HFFc6 (cell line): ENCODE measurements at places on chromosomes 13 and 19.
A peak's percentile ranks its signal among the peaks of the same experiment; 100 is the strongest.

DNA sequence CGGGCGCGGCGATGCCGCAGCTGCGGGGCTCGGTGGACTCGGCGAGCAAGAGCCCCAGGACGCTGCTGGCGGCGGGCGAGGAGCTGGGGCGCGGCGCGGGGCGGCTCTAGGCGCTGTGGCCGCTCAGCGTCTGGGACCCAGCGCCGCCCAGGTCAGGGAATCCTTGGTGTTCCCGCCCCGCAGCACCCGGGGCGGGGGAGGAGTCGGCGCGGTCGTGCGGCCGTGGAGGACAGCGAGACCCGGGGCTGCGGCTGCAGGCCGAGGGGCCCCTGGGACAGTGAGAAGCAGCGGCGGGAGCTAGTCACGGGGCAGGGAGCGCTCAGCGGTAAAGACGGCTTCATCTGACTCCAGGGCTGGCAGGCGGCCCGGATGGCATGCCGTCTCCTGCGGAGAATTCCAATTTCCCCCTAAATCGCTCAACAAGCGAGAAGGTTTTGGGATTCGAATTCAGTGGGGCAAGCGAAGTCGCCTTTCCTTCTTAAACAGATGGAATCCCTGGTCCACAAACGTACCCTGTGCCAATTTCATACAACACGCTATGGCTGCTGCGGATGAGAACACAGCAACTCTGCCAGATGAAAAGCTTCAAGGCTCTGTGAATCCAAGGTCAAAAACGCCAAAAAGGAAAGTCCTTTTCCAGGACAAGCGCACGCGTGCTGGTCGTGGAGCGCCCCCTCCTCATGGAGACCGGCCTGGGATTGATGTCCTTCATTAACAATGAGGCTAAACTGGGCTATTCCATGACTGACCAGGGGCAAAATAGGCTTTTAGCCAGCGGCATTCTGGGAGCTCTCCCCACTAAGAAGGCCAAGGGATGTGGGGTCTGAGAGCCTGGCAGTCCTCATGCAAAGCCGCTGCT lies 4.2 kb upstream of the ZSCAN4 start:
- peak; percentile 12 for DNase-seq

- peak; percentile 40 for DNase-seq
Observed at GRCh38 chr19:39497996-39498797, 550 bp upstream of the DLL3 start.

GRCh38 chr13:107234319-107235073 lies 666.6 kb upstream of the ARGLU1 start:
- no peak for DNase-seq

GRCh38 chr13:39091586-39091985 lies 53.3 kb downstream of the NHLRC3 start:
- no peak for DNase-seq

DNA sequence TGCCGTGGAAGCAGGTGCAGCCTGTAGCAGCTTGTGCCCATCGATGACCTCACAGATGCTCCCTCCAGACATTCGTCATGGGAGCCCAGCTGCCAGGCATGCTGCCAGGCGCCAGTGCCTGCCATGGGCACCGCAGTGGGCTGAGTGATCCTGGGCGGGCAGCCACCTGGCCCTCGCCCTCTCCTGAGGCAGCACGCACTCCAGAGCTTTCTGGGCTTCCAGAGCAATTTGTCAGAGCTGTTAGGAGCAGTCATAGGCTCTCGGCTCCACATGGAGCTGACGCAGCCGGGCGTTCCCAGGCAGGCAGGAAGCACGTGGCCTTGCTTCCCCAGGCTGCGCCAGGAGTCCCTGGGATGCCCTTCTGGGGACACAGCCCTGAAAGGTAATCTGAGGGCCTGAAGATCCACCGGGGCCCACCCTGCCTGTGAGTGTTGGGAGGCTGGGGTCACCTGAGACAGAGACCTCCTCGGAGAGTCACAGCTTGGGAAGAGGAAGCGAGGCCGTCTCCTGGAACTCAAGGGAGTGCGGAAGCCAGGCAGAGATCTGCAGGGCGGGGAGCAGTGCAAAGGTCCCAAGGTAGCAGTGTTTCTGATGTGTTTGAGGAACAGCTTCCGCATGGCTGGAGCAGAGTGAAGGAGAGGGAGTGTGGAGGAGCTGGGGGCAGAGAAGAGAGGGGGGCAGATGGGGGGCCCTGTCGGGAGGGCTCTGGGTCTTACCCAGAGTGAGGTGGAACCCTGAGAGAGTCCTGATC lies 50.6 kb downstream of the DPF1 start:
- no peak for DNase-seq

DNA sequence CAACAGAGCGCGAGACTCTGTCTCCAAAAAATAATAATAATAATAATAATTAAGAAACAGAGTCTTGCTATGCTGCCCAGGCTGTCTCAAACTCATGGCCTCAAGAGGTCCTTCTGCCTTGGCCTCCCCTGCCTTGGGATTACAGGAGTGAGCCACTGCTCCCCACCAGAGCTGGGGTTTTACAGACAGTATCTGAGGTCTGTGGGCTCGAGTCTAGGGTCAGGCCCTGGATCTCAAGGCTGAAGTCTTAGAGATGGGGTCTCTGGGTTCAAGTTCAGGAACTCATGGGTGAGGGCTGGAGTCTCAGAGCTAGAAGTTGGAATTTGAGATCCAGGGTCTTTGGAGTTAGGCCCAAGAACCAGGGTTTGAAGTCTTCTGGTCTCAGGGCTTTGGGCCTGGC lies 3.5 kb downstream of the IL11 start:
- DNase-seq, result no peak

GRCh38 chr13:107459430-107459829 lies 755.9 kb downstream of the LIG4 start:
- DNase-seq, result no peak

GRCh38 chr13:46830405-46831005 lies 33.5 kb upstream of the ESD start:
- DNase-seq, result no peak

DNA sequence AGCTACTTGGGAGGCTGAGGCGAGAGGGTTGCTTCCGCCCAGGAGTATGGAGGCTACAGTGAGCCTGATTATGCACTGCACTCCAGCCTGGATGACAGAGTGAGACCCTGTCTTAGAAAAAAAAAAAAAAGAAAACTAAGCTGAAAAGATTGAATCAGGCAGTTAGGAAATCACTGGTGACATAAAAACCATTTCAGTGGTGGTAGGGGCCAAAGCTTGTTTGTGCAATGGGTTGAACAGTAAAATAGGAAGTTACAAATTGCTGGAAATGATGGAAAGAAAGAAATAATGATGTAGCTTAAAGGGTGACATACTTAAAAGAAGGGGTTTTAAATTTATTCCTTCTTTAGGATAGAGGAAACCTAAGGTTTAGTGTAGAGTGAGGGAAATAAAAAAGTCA lies 4.8 kb upstream of the OXGR1 start:
- DNase-seq, result no peak

DNA sequence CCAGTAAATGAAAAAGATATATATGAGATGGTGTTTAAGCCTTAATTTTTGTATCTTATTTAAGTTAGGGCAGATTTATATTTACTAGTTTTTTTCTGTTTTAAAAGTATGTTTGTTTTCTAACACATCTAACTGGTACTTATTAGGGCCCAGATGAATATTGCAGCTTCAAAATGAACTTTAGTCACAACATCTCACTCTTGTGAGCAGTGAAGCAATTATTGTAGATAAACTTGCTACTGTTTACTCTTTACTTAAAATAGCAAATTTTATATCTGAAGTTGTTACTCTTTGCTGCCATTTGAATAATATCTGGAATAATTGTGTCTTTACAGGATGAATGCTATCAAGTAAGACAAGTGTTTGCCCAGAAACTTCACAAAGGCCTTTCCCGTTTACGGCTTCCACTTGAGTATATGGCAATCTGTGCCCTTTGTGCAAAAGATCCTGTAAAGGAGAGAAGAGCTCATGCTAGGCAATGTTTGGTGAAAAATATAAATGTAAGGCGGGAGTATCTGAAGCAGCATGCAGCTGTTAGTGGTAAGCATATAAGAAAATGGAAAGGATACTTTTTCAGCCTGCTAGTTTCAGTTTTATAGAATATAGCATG lies 166.8 kb downstream of the PDS5B start:
- no peak for DNase-seq

GRCh38 chr13:30373727-30374126 lies 48.6 kb upstream of the UBE2L5 start:
- DNase-seq, result no peak

DNA sequence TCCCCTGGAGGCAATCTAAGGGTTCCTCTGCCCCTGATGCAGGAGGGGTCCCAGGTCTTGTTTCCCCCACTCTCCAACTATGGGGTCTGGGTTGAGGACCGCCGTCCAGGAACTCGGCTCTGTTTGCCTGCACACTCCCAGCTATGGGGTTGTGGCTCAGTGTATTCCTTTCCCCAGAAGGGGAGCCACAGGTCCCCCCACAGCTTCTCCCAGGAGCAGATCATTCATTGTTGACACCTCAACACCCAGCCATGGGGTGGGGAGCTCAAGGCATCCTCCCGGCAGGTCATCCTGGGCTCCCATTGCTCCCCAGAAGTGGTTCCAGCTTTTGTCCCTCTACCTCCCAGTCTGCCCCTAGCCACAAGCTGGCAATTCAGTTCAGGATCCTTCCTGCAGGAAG lies 975 bp downstream of the ZNF358 start:
- DNase-seq, result no peak

DNA sequence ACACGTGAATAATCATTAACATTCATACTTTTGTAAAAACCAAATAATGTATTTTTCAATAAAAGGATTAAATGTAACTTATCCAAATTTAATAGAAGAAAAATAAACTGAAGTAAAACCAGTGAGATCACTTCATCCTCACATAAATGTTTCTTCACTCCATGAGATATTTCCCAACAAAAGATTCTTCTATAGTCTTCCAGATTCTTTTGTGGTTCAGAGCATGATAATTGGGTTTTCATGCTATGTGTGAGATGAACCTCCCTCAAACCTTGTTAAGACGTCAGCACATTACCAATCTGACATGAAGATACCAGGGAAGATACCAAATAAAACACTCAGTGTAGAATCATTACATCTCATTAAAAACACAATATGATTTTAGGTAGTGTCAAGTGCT lies 62.9 kb upstream of the OXGR1 start:
- no peak for DNase-seq

DNA sequence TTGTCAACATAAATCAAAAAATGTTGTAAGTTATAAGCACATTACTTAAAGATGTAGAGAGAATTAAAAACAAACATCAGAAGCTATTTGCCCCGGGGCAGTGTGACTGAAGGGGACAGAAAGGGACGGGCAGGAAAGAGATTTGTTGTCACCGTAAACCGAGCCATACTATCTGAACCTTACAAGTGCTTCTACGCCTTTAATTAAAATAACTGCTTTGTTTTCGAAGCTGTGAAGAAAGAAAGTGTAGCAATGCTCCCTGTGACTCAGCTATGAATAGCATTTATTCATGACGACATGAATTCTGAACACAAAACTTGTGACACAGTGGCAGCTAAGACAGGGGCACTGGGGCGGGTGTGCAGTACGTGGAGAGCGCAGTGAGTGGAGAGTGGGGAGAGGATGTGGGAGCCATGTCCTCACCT lies 30.0 kb downstream of the ZNF787 start:
- peak; percentile 9 for DNase-seq

DNA sequence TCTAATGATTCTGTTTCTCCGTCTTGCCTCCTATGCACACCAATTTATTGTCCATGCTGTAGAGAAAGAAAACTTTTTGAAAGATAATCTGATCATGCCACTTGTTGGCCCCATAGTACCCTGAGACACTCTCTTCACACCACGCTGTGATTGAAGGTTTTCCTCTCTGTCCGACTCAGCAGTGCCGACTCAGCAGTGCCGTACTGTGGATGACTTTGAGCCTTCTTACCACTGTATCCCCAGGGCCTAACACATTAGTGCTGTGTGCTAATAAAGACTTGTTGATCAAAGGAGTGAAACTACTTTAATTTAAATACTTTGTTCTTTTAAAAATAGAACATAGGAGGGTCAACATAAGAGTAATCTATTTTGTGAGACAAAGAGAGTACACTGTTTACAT lies 429.6 kb downstream of the KLF12 start:
- DNase-seq, result no peak

DNA sequence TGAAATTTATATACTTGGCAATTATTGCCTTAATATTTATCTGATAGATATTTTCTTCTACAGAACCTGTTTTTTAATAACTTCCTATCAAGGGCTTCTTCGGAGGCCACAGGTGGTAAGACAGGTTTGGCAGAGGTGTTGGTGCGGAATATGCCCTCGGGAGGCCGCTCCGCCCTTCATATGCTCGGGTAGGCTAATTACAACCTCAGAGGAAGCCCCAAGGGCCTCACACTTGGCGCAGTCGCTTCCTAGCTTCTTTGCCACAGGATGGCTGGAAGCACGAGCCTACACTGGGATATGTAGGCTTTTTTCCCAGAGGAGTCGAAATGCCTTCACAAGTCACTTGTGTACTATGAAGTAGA lies 68.8 kb downstream of the LMO7 start:
- no peak for DNase-seq

GRCh38 chr13:48720621-48721020 lies 66.9 kb downstream of the CYSLTR2 start:
- no peak for DNase-seq

- DNase-seq, result no peak
Observed at GRCh38 chr13:40058757-40059236, 403.3 kb downstream of the COG6 start.

DNA sequence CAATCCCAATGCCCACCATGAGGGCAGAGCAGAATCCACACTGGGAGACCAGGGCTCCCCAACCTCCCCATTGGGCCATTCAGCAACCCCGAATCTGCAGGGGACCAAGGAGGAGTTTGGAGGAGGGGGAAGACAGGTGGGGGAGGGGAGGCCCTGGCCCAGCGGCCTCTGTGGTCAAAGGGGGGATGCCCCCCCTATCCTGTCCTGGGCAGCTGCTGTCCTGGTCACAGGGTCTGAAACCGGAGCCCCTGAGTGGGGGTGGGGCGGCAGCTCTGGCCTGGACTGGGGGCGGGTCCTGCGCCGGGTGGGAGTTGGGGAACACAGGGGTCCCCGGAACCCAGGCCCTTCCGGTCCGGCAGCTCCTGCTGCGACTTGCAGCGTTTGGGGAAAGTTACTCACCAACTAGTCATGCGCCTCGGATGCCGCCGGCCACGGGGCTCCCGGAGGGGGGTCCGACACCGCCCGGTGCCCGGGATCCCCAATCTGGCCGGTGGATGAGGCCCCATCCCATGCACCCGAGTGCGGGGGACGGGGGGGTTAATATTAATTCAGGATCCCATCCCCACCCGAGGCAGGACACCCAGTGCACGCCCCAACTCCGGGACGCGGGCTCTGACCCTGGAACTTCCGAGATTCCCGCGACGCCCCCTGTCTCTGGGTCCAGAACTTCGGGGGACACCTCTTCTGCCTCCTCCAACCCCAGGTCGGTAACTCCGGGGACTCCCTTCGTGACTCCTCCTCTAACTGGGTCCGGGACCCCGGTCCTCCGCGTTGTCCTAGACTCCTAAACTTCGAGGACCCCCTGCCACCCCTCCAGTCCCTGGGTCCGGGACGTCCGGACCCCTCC lies 872 bp downstream of the HOMER3 start:
- peak; percentile 31 for DNase-seq

DNA sequence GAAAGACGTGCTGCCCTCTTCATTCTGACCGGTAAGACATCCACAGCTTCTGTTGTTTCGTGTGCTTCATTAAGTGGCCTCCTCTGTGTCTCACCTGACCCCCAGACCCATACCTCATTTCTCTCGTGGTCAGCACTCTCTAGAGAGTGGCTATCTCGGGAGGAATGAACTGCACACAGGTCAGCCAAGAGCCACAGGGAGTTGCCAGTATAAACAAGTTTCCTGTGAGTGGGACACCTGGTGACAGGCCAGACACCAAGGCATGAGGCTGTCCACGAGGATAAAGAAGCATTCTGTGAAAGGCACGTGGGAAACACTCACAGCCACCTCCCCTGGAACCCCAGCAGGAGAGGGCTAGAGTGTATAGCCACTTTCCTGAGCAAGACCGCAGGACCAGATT lies 115.8 kb downstream of the NUFIP1 start:
- no peak for DNase-seq
